ENCODE measurements at places on chromosomes 2 and 18.

GRCh38 chr2:67108231-67108630 is 288.9 kb upstream of the ETAA1 start:
- DNase-seq = no peak

DNA sequence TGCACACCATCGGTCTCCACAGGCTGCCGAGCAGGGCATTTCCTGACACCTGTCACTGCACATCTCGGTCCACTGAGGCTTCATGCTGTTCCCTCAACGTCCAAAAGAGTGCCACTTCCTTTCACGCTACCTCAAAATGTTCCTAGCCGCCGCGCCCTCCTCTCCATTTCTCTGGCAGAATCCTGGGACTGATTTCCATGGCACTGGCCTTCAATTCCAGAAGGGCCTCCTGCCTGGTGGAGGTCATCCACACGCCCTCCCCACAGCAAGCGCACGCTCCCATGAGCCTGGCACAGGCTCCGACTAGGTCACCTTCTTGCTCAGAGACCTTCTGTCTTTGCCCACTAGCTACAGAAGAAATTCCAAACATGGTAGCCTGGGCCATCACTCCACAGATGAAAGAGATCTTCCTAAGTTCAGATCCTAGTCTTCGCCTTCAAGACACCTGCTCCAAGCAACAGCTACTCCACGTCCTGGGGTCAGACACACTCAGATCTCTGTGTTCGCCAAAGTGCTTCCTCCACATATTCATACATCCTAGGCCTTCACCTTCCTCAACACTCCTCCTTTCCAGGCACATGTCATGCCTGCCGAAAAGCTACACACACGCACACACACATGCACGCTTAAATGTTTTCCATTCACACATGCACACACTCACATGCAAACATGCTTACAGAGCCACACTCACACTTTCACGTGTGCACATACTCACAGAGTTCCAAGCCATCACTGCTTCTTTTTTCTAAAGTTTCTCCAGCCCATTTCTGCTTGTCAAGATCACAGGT is 94.0 kb downstream of the PXDN start:
- DNase-seq = no peak

GRCh38 chr2:176507786-176508185 is 238.5 kb downstream of the MTX2 start:
- DNase-seq = no peak

DNA sequence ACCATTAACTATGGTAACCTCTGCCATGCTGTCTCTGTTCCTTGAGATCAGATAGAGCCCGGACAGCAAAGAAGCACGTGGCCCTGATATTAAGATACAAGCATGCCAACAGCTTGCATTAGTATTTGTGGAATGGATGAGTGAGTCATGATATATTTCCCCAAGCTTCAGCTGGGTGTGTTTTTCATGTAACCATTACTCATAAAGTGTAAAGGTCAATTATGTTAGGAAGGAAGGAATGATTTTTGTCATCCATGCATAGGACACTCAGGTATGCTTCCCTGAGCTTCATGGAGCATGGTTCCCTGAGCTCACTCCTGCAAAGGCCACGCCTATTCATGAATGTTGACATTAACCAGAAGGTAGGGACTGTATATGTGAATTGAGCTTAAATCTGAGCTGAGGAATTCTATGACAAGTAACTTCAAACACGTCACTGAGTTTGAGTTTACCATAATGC is 74.6 kb downstream of the ARL4C start:
- no peak for DNase-seq

DNA sequence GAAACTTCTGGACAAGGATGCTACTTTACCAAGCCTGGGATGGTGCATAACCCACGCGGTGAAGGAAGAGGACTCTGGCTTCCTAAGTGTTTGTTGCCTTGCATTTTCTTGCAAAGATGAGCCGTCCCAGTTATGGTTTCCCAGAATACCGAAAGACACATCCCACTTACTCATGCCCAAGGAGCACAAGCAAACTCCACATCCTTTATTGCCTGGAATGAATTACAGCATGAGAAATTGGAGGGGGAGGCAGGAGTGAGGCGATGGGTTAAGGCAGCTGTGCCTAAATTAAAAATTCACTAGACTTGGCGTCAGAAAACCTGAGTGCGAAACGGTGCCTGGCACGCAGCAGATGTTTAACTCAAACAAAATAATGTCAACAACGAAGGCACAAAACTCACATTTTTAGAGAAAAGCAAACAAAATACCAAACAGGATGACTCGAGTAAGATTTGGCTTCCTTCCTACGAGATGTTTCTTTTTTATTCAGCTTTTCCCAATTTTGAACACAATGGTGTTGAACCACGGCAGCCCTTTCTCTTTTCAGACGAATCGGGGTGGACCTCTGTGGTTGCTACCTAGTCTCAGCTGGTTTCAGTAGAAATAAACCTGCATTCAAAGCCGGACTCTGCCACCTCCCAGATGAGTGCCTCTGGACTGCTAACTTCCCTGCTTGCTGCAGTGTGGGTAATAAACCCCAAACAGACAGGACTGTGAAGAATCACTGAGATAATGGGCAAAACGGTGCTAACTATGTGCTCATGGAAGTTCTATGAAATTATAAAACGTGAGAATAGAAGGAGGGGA is 100.3 kb upstream of the NCK2 start:
- no peak for DNase-seq
